ENCODE measurements at places on chromosomes 5 and 9.

- DNase-seq: no peak
Measured at GRCh38 chr9:130927995-130928900, 10.8 kb downstream of the FIBCD1 start.

DNA sequence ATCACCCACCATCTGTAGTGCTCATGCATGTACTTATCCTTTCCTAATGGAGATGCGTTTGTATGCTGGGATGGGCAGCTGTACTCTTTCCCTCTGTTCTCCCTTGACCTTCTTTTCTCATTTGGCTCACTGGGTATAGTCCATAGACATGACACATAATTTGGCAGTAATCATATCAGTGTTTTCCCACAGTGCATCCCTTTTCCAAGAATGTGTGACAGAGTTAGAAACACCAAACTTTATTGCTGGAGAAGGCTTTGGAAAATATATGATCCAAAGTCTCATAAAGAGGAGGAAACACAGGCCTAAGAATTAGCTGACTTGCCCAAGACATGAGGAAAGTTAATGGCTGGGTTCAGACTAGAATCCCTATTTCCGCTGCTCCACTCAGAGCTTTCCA lies 1233.4 kb upstream of the DMAC1 start:
- DNase-seq: no peak

GRCh38 chr9:108273988-108274387 lies 581.8 kb downstream of the ACTL7B start:
- no peak for DNase-seq

- no peak for DNase-seq
Measured at GRCh38 chr5:173562451-173562850, 54.0 kb downstream of the BOD1 start.

DNA sequence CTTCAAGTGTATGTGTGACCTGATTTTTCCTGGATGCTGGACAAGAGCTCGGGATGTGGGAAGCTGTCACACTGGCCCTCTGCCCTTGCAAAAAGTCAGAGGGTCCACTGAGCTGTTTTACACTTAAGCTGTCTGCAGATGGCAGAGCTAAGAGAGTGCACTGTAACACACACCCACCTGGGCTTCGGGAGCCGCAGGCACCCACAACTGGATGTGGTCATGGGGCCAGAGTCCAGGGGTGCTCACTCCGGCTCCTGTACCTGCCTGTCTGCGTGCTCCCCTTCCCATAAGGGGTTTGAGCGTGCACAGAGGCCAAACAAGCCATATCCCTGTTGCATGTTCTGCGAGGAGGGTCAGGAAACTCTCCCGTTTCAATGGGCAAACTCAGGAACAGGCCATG lies 82.5 kb downstream of the LRRC70 start:
- DNase-seq: no peak

- no peak for DNase-seq
Measured at GRCh38 chr5:117039035-117039434, 464.4 kb upstream of the SEMA6A start.

DNA sequence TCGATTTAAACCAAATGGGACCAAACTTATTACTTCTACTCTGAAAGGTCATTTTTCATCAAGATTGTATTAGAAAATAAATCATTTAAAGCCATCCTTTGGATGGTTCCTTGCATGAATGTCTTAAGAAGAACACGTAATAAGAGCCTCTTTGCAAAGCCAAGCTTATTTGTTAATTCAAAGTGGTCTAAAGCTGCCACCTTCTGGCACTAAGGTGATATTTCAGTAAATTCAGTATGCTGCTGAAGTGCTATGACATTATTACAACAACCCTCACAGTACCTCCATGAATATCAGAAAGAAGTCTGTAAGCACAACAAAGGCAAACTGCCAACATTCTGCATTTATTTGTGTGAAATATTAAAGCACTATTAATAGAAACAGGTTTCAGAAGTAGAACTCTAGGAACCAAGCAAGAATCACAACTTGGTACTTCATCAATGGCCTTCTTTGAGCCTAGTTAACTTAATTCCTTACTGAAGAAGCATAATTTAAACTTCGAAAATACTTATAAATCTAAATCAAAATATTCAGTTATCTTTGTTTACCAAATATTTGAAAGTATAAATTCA lies 53.1 kb upstream of the TYRP1 start:
- DNase-seq: no peak

DNA sequence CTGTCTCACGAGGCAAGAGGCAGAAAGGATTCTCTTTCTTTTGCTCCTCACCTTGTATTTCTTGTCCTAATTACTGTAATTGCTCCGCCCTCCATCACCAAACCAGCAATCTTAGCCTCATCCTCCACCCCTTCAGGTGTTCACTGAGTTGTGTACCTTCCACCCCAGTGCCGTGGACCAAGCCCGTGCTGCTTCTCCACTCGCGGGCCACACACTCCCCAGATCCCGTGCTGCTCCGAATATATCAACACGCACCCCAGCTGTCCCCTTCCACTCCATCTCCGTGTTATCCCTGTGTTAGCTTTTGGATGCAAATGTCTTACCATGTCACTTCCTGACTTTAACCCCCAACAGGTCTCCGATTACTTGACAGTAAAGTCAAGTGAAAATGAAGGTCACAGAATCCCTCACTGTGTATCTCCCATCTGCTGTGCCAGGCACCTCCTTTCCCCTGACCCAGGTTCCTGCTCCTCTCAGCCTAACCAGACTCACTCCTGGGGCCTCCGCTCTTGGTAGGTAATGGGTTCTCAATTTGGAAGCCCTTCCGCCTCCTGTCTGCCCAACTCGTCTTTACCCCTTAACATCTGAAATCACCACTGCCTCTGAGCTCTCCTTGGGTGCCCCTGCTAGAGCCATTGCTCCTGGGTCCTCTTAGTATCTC lies 320.2 kb downstream of the MED10 start:
- DNase-seq: no peak

- DNase-seq: no peak
Measured at GRCh38 chr5:179621551-179622214, 1.8 kb downstream of the HNRNPH1 start.

GRCh38 chr9:107274096-107274495 lies 9.0 kb upstream of the RAD23B start:
- DNase-seq: no peak

DNA sequence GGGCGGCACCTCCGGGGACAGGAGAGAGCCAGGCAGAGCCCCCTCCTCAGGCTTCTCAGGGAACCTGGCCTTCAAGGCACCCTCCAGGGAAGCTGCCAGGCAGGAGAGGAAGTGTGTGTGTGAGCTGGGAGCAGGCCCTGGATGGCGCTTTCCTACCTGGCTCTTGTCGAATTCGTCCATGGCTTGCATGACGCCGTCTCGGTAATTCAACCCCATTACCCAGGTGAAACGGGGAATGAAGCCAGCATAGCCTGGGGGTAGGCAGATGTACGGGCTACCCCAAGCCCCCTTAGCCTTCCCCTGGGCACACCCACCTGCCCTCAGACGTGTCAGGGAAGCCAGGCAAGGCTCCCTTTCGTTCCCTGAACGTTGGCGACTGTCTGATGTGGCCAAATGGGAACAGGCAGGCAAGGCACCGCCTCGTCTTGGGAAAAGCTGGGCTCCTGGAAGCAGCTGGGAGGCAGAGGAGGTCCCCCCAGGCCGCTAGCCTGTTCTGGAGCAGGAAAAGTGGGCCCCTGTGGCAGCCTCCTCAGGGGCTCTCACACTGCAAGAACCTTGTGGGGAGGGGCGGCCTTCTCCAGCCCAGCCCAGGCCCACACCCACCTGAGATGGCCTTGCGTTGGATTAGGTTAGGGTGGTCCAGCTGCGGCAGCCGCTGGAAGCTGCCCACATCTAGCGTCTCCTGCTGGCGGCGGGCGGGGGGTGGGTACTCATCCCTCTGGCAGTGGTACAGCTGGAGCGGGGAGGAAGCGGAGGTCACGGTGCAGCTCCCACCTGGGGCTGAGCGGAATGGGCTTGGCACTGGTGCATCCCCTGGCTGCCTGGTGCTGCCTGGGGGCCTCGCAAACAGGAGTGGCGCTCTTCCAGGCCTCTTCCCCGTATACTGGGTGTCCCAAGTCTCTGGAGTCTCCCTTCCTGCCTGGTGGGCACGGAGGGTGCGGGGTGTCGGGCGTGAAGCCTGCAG lies 3.7 kb downstream of the TUBB4B start:
- DNase-seq: no peak

DNA sequence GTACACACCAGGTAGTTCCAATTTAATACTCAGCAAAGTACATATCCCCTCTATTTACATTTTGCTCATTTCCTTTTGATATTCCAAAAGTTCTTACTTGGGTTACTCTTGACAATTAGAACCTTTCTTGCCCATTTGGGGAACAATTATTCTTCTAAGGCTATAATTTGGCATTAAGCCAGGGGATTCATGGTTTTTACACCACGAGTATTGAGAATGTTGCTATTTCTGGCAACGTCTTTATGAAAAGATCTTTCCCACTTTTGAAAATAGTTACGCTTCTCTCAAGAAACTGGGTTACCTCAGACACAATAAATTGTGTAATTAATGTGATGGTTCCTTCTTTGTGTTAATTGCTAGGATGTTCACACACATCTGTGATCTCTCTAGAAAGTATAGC lies 11.5 kb upstream of the CAAP1 start:
- DNase-seq: no peak

GRCh38 chr9:4686112-4686511 lies 6.7 kb downstream of the CDC37L1 start:
- no peak for DNase-seq

Measured in stimulated activated CD4-positive, alpha-beta T cell treated with anti-CD3 and anti-CD28 coated beads, Interleukin-2, amount 100 ng/mL, for 24 hours (primary cell).